ENCODE measurements at places on chromosomes 4 and X.

DNA sequence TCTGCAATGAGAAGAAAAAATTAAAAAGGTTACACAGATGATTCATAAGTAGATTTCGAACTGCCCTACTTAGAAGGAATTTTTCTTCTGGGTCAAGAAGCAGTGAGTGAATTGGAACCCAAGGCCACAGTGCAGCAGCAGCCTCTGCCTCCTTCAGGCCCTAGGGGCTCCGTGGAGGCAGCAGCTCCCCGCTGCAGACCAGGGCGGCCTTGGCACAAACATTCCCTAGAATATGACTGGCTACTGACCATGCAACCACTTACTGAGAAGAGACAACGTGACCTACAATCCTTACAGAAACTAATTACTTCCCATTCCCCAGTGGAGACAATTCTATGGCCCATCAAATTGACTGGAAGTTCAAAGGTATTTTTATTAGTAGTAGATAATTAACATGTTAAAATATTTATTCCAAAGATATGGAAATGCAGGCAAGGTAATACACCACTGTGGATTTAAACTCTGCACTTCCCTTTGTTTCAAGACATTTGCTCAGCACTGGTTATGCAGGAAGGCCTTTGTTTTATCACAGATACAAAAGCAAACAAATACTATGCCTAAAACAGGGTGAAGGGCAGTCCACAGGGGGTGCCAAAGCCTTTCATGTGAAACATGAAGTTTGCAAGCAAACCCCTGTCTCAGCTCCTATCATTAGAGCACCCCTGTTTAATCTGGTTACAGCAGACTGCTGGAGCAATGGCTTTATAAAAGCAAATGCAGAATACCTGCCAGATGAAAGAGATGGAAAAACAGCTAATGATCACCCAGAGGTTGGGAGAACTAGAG lies 59.2 kb downstream of the PCDH19 start:
- ATAC-seq = no peak

DNA sequence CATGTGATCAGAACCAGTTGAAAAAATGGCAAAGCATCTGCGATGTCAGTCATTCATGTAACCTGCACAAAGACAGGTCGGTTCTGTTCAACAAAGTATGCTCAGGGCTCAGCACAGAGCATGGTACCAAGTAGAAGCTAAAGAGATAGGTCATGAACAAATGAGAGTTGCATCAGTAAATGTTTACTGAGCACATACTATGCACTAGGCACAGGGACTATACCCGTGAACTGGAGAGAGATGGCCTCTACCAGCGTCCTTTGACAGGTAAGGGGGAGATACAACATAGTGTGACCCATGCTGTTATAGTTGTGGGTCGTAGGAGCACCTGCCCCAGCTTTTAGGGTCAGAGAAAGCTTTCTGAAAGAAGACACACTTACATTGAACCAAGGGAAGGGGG lies 46.7 kb downstream of the PHKA2 start:
- no peak for ATAC-seq

DNA sequence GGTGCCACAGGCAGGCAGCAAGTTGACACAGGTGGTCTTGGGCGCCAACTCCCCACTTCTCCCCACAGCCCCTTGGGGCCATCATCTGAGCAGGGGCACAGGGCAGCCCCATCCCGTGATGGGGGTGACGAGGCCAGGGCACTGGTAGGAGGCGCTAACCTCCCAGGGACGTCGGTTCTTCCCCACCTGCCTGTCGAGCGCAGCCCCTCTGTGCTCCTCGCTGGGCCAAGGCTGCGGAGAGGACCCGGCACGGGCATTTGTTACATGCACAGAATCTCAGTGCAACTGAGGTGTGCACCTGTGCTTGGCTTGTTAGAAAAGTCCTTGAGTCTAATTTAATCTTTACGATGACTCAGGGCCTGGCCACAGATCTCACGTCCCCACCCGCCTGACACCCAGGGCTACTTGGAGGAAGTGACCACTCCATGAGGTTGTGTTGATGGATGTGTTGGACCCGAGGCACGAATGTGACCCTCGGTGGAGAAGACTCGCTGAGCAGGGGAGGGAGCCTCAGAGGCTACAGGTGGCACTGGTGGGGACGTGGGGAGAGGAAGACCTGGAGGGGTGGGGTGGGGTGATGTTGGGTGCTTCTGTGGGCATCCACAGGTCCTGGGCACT lies 3.1 kb upstream of the SH3TC1 start:
- ATAC-seq = no peak

DNA sequence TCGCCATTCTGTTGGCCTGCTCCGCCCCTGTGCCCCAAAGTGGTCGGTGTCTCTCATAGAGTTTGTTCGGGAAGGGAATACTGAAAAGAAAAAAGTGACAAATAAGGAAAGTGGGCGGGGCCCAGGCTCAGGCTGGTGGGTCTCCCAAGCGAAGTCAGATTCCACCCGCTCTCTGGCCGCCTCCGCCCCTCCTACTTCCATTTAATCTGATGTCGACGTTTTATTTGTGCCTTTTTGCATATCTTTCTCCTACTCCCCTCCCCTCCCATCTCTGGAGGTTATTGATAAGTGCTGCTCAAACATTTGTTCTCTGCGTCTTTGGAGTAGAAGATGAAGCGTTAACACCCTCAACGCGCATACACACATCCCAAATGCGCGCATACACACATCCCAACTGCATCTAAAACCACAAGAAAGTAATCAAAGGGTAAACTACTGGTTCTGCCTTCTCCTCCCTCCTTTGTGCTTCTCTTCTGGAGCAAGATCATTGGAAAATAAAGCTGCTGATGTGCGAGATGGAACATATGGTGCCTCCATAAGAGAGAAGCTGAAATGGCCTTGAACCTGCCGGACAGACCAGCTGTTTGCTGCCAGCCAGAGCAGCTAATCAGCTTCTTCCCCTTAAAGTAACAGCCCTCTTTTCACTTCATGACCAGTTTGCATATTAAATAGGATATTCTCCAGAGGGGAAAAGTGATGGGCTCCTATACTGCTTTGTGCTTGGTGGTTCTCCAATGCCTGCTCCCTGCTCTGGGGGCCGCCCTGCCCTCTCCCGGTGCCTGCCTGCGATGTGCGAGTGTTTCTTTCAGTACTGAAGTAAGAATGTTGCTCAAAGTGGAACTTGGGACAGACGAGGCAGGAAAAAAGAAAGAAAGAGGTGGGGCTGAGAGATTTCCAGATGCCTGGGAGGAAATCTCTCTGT lies 3.1 kb downstream of the MAMLD1 start:
- ATAC-seq = no peak

GRCh38 chr4:68878048-68878447 lies 62.3 kb downstream of the UGT2B10 start:
- ATAC-seq = no peak

DNA sequence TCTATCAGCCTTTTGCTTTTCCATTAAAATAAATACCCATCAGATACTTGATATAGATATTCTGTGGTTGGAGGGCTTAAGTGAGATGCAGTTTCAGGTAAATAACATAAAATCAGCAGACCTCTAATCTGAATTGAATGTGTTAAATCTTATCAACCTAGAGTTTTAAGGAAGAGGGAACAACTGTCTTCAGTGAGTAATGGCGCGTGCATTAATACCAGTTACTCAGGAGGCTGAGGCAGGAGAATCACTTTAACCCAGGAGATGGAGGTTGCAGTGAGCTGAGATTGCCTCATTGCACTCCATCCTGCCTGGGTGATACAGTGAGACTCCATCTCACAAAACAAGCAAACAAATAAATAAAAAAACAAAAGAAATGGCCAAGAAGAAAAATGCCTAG lies 54.3 kb downstream of the FAT4 start:
- no peak for ATAC-seq

DNA sequence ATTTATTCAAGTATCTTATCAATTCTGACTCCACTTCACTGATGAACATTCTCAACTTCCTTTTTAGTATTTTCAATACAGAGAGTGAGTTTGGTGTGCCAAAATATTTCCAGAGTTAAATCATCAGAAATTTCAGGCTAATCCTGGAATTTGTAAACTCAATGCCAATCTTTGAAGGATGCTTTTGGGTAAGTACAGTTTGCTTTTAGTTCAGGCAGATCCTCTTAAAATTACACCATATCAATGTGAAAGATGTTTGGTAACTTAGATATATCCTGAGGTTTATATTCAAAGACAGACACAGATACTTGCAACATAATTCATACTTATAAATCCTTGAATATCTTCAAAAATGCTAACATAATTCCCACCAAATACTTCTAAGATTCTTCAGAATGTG lies 76.0 kb upstream of the FAM47B start:
- ATAC-seq = no peak

DNA sequence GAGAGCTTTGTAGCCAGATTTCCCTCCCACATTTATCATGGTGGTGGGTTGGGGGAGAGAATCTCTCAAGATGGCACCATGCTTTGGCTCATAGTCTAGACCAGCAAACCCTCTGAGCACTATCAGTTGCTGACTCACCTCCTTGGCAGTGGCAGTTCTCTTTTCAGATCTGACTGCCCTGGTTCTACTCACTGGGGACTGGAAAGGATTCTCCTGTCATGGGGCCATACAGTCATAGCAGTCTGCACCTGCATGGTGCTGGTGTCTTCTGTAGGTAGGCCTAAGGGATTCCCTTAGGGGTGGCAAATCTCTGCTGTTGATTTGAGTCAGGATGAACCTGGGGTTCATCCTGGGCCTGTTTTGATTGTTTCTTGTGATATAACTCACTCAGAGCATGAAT lies 2.6 kb downstream of the TEX13B start:
- peak; percentile 66 for ATAC-seq

- ATAC-seq = no peak
Measured at GRCh38 chr4:41024556-41025491, 189.5 kb downstream of the APBB2 start.

DNA sequence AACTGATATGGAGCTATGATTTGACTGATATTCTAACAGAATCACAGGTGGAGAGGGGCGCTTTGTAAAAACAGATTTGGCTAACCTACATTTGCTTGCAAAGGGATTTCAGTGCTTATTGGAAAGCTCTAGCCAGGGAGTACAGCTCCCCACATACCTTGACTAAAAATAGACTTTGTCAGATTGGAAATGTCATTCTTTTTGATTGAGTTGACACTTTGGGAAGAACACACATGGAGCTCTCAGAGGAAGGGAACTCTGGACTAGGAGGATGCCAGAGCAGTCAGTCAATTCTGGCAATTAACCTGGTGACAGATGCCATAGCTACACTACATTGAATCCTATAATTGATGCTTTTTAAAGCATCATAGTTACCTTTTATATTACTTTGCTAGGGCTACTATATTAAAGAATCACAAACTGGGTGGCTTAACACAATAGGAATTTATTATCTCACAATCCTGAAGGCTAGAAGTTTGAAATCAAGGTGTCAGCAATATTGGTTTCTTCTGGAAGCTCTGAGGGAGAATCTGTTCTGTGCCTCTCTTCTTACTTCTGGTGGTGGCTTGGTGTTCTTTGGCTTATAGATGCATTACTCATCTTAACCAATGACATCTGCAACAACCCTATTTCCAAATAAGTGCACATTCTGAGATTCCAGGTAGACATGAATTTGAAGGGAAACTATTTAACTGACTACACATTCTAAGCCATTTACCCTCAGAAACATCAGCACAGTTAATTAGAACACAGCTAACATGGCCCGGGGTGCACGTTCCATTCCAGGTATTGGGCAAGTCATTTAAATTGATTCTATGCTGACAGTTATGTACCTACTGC lies 8.4 kb upstream of the HERC3 start:
- ATAC-seq = peak; percentile 42

GRCh38 chr4:13541176-13541604 lies 3.1 kb downstream of the NKX3-2 start:
- ATAC-seq = no peak

DNA sequence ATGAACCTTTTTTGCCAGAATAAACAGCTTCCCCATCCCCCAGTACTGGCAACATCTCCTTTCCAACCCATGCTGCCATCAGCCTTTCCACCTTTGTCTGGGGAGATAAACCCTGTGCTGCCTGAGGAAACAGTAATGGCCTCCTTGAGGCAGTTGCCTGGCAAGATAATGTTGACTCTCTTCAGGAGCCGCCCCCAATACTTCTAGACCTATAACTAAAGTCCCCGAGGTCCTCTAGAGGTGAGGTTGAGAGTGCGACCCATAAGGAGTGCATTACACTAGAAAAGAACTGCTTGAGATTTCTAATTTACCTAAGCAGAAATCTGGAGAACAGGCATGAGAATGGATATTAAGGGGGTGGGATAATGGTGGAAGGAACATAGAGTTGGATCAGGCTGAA lies 963.2 kb upstream of the PCDH7 start:
- ATAC-seq = no peak

GRCh38 chr4:74934016-74934831 lies 1.3 kb downstream of the PARM1 start:
- ATAC-seq = no peak

- no peak for ATAC-seq
Measured at GRCh38 chr4:128916832-128917231, 107.3 kb downstream of the JADE1 start.

- ATAC-seq = no peak
Measured at GRCh38 chrX:68985135-68985755, 156.4 kb downstream of the EFNB1 start.

Data from activated T-helper 17 cell treated with anti-CD3 and anti-CD28 coated beads, Interleukin-2, amount 50 U/mL, for 72 hours (primary cell).